Neural progenitor cell (in vitro differentiated cells): ENCODE measurements at places on chromosomes 3 and 15. TPM values are rescaled to one million over a fixed set of nuclear protein-coding genes. Genes with fewer than 3 reads are reported as not detected.

GRCh38 chr3:179149406-179149867, 1.3 kb downstream of the PIK3CA start:
- H3K27ac ChIP-seq = no peak overlapping the region
- peaks cover 17% of the 10 kb centered on the region for H3K4me1 ChIP-seq
- peak overlapping the region; percentile 98 for H3K4me3 ChIP-seq
- no peaks in the 10 kb centered on the region for H3K27me3 ChIP-seq

DNA sequence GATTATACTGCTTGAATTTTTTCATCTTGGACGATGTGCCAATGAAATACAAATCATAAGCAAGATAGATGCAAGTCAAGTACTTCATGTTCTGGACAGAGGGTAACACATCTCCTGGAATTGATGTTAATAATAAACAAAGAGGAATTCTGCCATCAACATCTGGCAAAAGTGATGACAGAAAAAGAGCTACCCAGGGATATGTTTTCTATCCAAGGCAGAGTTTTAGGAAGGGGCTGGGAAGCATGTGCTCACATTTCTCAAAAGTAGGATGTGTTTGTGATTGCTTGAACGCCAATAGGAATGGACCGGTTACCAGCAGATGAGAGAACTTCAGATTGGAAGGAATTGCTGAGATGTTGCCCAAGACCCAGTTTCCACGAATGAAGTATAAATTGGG, 242.6 kb upstream of the AGTR1 start:
- H3K27ac ChIP-seq = no peak overlapping the region
- no peaks in the 10 kb centered on the region for H3K27me3 ChIP-seq
- no peaks in the 10 kb centered on the region for H3K36me3 ChIP-seq
- H3K4me1 ChIP-seq = no peaks in the 10 kb centered on the region
- H3K4me3 ChIP-seq = no peak overlapping the region

- no peak for DNase-seq
- H3K36me3 ChIP-seq = no peaks in the 10 kb centered on the region
- H3K27ac ChIP-seq = no peak overlapping the region
- peaks cover 1% of the 10 kb centered on the region for H3K4me1 ChIP-seq
- H3K27me3 ChIP-seq = no peaks in the 10 kb centered on the region
These were observed 160.1 kb upstream of the ATP10A start for GRCh38 chr15:26023231-26023630.

GRCh38 chr3:36212251-36212650, 168.1 kb upstream of the STAC start:
- no peaks in the 10 kb centered on the region for H3K36me3 ChIP-seq
- no peak overlapping the region for H3K4me3 ChIP-seq
- no peak overlapping the region for H3K27ac ChIP-seq
- no peaks in the 10 kb centered on the region for H3K27me3 ChIP-seq
- H3K4me1 ChIP-seq = no peaks in the 10 kb centered on the region

RTP3 gene
- total RNA-seq = not detected in 2 replicates
